ENCODE measurements at places on chromosomes 7 and 10.

GRCh38 chr7:21094589-21094988 lies 307.9 kb upstream of the SP8 start:
- no peak for DNase-seq

- DNase-seq: no peak
These were observed 216.4 kb downstream of the NRG3 start for GRCh38 chr10:82091413-82091812.

GRCh38 chr7:4051696-4052095 lies 630.4 kb upstream of the FOXK1 start:
- no peak for DNase-seq

DNA sequence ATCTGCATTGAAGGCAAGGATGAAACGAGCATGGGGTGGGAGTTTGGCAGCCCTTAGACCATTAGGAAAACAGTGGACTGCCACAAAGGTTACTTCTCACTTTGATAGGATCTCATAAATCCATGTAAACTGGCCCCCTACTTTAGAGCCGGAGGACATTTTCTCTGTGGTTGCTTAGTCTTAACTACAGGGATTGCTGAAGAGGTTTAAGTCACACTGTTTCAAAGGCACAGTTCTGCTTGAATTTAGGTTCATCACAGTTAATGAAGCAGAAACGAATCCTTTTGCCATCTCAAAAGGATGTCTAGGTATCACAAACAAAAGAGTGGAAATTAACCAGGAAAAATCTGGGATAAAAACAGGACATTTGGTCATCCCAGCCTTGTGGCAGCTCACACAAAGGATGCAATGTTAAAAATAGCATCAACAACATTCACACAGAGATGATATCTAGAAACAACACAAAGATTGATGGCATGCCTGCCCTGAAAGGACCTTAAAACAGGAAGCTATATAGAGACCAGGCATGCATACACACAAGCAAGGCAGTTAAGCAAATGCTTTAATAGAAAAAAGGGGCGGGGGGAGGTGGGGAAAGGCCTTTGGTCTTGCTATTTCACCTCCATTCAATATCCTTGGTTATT lies 74.0 kb downstream of the DOCK4 start:
- no peak for DNase-seq

- no peak for DNase-seq
These were observed 187.6 kb upstream of the KLF14 start for GRCh38 chr7:130921391-130922180.

DNA sequence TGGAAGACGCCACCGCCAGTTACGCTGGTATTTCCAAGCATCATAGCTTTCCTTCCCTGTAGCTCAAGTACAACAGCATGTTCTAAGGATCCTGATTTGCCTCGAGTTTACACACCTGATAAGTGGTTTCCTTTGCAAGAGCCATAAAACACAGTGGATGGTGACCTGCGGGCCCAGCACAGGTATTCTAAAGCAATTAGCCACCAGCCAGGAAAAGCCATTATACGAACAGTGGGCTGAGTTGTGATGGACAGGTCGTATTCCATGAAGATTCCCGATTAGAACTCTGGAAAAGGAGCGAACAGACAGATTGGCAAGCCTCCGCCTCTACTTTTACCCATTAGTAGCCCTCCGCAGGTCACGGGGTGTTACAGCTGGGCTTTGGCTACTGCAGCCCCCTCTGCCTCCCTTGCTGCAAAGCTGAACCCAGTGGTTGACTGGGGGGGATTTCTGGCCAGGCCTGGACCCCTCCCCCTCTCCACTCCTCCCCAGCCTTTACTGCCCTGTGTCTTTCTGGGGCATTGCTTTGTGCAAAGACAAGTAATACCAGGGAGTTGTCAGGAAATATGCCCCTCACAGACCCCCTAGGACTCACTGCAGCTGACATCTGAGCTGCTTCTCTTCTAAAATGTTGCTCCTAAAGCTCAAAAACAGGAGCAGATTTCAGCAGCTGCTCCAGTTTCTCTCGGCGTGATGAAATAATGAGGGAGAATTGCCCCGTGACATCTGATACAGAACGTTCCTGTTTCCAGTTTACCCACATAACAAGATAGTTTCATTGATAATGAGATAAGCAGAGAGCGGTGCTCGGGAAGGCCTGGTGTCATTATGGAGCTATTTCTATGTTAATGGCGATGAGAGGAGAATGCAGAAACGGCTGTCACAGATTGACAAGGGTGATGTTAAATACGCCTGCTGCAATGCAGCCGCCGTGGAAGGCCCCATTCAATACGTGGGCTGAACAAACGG lies 214.4 kb downstream of the CCSER2 start:
- DNase-seq: no peak

GRCh38 chr10:30959836-30960210 lies 71.8 kb downstream of the ZNF438 start:
- no peak for DNase-seq

GRCh38 chr10:125283191-125283835 lies 123.0 kb upstream of the CTBP2 start:
- DNase-seq: no peak

GRCh38 chr7:133744451-133744850 lies 382.7 kb upstream of the LRGUK start:
- no peak for DNase-seq

- no peak for DNase-seq
These were observed 181.4 kb upstream of the TNS3 start for GRCh38 chr7:47763063-47763974.

- DNase-seq: no peak
These were observed 27.9 kb downstream of the CD36 start for GRCh38 chr7:80666376-80666775.

- no peak for DNase-seq
These were observed 533.0 kb downstream of the PTPRN2 start for GRCh38 chr7:158054611-158055010.

DNA sequence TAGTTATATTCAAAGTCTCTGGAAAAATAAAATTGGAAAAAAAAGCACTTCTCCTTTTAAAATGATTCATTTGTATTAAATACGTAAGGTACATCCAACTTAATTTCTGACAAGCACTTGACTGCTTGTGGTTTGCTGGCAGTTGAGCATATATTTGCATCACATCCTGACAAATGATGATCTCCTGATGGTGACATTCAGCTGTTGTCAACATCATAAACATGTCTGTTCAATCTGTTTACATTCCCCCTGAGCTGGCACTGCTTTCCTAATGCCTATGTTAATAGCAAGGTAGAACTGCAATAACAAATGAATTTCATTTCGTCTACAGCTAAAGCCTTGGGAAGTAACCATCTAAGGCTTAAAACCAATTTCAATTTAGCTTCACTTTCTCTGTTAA lies 24.4 kb downstream of the TSPAN12 start:
- DNase-seq: no peak

- DNase-seq: no peak
These were observed 34.2 kb downstream of the SRI start for GRCh38 chr7:88185650-88186049.

GRCh38 chr7:115015619-115016018 lies 93.7 kb downstream of the MDFIC start:
- DNase-seq: no peak

DNA sequence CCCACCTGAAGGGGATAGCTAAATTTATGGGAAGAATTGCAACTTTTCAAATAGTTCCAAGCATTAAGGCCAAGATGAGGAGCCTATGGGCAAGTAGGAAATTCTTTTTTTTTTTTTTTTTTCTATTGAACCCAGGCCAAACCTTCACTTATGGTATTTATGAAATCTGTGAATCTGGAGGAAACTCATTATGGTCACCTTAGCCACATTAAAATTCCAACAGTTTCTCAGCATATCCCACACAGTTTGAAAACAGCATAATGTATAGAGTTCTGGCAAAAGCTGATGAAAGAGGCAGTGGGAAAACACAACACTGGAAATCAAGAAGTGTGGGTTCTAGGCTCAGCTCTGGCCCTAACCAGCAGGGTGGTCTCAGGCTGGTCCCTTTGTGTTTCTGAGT lies 236.9 kb downstream of the PTEN start:
- no peak for DNase-seq

- DNase-seq: no peak
These were observed 10.6 kb upstream of the CPVL start for GRCh38 chr7:29156907-29157452.

DNA sequence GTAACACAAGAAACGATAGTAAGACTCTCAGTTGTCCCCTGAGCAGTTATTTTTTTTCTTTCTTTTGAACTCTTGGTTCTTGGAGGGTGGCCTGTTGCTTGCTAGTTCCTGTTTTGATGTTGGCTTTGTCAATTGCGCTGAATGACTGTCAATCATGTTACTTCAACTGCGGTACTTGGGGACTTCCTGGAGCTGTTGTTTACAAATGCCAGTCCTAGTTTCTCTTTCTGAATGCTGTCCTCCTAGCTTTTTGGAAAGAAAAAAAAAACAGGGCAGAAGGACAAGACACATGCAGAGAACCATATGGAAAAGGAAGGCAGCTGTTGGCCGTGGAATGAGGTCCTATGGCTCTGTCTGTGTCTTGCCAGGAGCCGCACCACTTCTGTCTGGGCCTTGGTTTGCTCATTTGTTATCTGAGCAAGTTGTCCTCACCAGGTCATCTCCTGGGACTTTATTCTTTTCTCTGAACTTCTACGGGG lies 7.0 kb upstream of the PDCD4 start:
- DNase-seq: peak; percentile 27

GRCh38 chr10:17023386-17024298 lies 106.0 kb downstream of the CUBN start:
- peak; percentile 13 for DNase-seq

DNA sequence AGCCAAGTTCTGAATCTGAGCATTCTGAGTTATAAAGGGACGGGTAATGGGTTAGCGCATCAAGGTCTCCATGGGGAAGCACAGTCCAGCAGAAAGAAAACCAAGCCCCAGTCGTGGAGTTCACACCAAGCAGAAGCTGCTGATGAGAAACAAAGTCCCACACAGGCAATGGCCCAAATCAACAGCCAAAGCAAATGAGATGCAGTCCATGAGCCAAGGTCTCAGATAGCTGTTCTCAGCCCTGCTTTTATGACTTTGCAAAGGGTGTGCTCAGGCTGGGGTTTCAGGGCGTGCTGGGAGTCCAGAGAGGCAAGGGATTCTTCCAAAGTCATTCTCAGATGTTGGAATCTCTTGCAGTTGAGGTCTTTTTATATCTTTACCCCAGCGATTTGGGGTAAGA lies 32.0 kb downstream of the THNSL1 start:
- DNase-seq: no peak

- no peak for DNase-seq
These were observed 21.3 kb upstream of the EVX1 start for GRCh38 chr7:27221201-27221797.

DNA sequence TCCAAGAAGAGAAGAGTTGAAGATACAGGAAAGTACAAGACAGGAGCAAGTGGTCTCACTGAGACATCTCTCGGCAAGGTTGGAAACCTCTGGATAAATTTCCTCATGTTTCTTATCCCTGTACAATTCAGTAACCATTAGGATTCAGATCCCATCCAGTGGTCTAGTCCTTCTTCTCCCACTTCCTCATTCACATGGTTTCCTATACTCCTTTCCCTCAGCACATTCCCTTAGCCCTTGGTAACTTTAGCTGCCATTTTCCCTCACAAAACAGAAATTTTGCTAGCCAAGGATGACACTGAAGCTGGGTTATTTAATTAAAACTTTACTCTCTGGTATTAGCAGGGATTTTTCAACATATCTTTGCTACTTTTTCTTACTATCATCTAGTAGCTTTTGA lies 82.6 kb downstream of the CPED1 start:
- DNase-seq: no peak

- DNase-seq: no peak
These were observed 79.5 kb downstream of the HIF1AN start for GRCh38 chr10:100615241-100615640.

GRCh38 chr7:90850471-90850870 lies 254.3 kb downstream of the CDK14 start:
- no peak for DNase-seq

DNA sequence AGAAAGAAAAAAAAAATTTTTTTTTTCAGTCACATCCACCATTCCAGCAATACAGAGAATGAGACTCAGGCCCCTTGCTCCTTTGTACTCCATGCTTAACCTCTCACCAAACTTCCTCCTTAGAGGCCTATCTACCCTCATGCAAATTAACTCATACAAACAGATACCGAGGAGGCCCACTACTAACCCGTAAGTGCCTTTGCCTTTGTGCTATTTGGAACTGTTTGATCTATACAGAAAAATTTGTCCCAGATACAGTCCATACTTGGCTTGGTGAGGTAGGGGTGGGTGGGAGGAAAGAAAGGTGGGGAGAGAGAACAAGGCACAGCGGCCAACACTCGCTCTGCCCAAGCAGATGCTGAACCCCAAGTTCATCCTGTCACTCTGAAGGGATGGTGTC lies 87.8 kb upstream of the DUSP5 start:
- no peak for DNase-seq

DNA sequence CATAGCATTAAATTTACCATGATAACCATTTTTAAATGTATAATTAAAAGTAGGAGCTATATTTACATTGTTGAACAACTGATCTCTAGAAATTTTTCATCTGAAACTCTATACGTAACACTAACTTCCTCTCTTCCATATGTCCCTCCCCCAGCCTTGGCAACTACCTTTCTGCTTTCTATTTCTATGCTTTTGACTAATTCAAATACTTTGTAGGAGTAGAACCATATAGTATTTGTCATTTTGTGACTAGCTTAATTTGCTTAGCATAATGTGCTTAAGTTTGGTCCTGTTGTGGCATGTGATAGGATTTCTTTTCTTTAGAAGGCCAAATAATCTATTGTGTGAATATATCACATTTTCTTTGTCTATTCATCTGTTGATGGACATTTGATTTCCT lies 225.3 kb upstream of the POT1 start:
- no peak for DNase-seq

DNA sequence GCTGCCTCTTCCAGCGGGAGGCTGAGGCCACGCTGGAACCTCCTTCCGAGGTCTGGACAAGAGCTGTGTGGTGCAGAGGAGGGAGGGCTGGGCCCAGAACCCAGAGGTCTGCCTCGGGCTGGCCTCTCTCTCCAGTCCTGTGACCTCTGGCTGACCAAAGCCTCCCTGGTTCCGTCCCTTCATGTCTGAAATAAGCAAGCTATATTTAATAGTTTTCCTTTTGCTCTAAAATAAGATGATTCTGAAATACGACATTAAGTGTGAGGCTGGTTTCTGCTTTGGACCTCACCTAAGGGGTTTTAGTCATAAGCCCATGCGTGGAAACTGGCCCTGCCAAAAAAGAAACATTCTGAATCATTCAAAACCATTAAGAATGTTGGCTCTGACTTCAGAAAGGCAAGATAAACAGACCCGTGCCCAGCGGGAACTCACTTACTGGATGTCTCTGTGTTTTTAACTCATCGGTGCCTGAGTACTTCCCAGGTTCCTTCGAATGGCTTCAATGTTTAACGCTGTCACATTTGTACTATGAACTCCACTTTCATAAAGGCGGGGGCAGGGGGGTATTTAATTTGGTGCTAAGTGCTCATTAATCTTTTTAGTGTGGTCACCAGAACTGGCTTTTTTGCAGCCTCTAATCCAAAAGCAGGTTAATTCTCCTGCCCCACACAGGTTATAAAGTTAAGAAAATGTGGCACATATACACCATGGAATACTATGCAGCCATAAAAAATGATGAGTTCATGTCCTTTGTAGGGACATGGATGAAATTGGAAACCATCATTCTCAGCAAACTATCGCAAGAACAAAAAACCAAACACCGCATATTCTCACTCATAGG lies 157.5 kb upstream of the KLF14 start:
- DNase-seq: no peak
